ENCODE measurements at places on chromosomes 2 and 18.
A peak's percentile ranks its signal among the peaks of the same experiment; 100 is the strongest.

- DNase-seq: no peak
Observed at GRCh38 chr2:218822622-218823021, 9.0 kb downstream of the PRKAG3 start.

- peak; percentile 91 for DNase-seq
Observed at GRCh38 chr2:45435316-45435715, 175.8 kb downstream of the SRBD1 start.

GRCh38 chr18:463827-464541, 36.5 kb downstream of the COLEC12 start:
- DNase-seq: peak; percentile 43

GRCh38 chr2:180385601-180386201, 378.6 kb upstream of the CWC22 start:
- DNase-seq: peak; percentile 84

DNA sequence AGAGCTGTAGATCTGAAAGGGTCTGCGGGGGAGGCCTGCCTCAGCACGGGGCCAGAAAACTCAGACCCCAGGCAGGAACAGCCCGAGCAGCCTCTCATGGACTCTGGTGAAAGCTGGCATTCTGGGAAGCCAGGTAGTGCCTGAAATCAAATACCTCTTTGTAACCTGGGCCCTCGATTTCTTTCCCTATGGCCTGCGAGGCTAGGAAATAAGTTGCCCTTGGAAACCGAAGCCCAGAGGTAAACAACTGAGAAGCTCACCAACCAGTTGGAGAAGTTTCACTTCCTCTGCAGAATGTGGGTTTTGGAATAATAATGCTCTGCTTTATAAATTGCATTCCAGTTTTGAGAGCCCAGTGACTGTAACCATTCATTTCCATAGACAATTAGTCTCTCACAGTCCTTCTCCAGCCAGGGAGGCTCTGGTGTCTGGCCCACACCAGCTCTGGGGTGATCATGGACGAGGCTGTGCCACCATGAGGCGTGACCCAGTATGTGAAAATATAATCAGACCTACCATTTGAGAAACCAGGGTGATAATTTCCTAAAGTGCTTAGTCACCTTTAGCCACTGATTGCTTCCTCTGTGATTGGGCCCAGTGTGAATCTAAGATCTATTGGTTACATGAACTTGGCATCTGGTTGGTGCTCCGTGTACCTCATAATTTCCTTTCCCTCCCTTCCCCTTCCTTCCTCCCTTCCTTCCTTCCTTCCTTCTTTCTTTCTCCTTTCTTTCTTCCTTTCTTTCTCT, 133.1 kb upstream of the PELI1 start:
- no peak for DNase-seq

DNA sequence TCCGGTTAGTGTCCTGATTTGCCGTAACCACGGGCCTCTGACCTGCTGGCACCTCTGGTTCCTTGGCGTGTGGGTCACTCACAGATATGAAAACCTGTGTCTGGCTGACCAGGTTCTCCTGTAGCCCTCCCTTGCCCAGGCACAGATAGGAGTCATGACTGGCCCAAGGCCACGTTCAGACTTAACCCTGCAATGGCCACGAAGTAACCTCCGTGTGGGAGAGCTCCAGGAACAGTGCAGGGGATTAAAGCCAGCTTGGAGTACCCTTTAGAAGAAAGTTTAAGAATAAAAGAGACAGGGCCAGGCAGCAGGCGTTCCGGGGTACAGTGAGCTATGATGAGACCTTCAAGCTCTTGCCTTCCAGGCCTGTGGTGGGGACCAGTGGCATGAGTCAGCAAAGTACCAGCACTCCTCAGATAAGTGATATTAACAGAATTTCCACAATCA, 25.5 kb downstream of the CENPO start:
- DNase-seq: no peak

GRCh38 chr18:10046178-10046807, 132.5 kb downstream of the VAPA start:
- DNase-seq: no peak

DNA sequence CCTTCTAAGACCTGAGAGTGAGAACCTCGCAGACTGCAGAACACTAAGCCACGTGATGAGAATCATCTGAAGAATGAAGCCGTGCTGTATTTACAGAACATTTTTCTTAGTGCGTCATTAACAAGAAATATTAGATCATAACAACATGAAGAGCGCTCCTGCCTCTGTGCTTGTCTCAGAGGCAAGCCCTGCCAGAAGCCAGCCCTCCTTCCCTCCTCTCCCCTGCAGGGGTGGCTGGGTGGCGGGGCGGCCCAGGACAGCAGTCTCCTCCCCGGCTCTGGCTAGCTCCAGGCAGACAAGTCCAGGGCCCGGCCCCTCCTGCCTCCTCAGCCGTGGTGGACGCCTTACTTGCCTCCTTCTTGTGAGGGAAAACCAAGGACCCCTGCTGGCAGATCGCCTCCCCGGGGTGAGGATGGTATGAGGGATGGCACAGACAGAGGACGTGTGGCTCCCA, 262.7 kb downstream of the TWIST2 start:
- DNase-seq: no peak

DNA sequence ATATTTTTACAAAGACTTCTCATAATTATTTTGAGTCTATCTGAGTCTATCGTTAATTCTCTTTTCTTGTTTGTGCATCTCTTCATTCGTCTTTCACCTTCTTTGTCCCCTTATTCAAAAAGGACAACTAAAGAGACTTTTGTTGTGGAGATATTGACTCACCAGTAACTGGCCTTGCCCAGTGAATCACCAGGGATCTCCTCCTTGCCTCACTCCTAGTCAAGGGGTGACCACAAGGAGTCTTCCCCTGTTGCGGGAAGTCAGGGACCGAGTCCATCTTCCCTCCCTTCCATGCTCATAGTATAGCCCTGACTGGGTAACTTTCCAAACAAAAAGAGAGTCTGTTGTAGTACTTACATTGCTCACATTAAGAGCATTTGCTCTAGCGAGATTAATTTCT, 158.9 kb downstream of the NEB start:
- DNase-seq: peak; percentile 19

- DNase-seq: no peak
Observed at GRCh38 chr18:3456686-3457069, 6.7 kb downstream of the TGIF1 start.

DNA sequence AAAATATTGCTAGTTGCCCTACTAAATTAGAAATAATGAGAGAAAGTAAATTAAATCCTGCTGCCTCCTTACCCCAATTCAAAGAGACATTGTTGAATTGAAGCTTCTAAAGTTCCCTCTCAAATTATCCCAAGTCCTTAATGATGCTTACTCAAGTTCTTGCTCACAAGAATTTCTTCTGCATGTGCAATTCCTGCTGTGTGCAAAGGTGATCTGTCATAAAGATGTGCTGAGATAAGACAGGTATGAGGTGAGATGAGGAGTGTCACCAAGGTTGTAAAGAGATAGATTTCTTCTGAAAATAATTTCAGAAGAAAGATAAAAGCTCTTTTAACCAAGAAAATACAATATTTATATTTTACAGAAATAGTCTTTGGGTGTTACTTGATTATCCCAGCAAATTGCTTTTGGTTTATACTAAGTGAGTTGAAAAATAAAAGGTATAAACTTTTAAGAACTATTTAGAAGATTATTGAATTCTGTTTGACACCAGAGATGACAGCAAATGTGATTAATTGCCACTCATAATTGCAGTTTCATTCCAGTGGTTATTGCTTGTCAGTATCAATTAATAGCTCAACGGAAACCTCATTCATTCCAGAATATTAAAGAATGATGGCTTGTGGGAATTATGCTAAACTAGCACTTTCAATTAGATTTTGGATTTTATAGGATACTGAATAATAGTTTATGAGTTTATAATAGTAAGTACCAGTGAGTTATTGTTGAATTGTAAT, 674.3 kb downstream of the STK39 start:
- no peak for DNase-seq

DNA sequence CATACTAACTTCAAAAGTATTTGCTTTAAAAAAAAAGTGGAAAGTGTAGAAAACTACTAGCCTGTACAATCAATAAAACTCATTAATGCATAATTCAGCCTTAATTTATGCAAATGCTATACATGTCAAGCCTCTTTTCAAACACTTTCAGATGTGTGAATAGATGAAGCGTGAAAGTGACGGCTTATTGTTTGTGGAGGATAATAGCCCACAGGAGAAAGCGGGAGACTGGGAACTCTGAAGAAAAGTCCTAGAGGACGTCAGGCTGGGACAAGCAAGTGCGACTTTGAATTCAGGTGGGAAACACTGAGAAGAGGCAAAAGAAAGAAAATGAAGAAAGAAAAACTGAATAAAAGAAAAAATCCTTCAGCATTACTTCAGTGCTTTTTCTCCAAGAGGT, 108.5 kb downstream of the STK39 start:
- no peak for DNase-seq
